ENCODE measurements at places on chromosomes 4 and X.
A peak's percentile ranks its signal among the peaks of the same experiment; 100 is the strongest.

GRCh38 chr4:79334783-79335182 is 8.9 kb upstream of the NAA11 start:
- no peak for DNase-seq

DNA sequence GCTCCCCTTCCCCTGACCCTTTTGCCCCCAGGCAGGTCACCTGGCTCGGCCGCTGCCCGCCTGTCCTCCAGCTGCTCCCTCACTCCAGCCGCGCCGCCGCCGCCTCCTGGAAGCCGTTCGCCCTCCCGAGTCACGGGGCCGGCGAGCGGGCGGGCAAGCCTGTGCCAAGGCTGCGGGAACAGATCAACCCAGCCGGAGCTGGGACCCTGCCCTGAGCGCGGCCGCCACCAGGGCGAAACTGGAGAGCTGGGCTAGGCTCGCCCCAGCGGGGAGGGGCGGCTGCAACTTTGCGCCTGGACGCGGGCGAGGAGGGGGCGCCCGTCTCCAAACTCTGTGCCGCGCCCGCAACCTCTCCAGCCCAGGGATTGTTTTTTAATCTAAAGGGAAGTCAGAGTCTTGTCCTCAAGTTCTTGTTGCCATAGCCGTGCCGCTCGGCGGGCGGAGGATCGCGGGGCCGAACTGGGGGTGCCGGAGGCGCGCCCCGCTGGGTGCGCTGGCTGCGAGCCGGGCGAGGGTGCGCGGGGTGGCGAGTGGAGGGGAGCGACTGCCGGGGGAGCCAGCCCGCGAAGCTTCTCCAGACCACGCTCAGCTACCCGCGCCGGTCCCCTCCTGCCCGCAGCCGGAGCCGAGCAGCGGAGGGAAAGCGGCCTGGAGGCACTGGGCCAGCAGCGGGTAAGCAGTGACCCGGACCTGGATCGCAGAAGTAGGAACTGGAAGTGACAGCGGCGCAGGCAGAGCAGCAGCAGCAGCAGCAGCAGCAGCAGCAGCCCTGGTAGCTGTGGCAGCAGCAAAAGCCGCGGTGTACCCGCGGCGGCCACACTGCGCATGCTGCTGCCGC is 13.4 kb downstream of the ARHGEF6 start:
- peak; percentile 38 for DNase-seq

DNA sequence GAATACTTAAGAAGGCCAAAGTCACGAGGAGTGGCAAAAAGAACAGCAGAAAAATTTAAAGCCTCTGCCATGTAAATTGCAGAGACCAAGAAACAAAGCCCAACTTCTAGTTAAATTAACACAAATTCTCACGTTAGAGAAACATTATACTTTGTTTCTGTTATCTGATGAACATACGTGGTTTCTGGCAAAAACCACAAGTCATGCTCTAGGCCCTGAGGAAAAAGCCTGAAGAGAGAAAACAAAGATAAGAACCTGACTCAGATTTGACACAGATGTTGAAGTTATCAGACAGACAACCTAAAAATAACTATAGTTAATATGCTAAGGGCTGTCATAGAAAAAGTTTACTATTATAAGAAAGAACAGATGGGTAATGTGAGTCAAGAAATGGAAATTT is 149.1 kb upstream of the PCDH10 start:
- no peak for DNase-seq

DNA sequence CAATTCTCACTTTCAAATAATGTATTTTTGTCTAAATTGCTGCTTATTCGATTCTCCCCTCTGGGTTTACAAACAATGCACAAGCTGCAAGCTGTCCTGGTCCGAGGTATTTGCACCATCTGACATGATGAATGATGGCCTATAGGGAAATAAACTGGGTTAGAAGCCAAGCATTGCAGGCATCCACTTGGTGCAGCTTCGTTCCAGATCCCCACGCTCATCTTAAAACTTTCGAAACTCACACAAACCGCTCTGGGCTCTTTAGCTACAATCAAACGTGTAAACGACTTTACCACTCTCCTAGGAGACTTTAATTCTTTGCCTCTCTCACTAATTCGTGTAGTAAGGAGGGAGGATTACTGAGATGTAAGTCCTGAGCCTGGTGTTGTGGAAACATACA is 19.0 kb downstream of the PHKA2 start:
- DNase-seq: no peak

DNA sequence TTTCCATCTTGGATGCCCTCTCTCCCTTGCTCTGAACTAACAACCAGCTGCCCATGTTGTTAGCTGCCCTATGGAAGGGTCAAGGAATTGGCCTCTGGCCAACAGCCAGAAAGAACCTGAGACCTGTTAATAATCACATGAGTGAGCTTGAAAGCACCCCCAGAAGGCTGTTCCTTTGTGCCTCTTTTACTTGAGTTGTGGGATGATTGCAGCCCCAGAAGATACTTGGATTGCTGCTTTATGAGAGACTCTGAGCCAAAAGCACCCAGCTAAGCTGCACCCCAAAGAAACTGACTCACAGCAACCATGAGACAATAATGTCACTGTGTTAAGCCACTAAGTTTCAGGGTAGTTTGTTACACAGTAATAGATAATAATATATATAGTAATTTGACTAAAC is 73.3 kb downstream of the FRYL start:
- DNase-seq: peak; percentile 52

DNA sequence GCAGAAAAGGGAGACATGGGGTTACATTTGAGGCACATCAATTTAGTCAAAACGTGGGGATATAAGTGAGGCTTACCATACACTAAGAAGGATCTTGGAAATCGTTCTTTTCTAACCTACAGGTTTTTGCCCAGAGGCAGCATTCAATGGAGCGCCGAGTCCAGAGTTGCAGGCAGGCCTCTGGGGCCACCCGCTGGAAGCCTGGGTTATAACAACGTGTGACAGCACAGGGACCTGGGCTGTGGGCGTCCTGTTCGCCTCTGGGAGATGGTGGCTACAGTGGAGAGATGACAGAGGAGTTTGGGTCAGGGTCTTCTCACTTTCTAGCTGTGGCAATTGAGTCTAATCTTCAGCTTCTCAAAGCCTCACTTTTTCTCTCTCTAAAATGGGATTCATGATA is 53.9 kb downstream of the ENPP6 start:
- peak; percentile 26 for DNase-seq

All from ACHN (cell line).